ENCODE measurements at places on chromosomes 2 and 18.

- no peak for DNase-seq
These were observed 99.3 kb upstream of the PXDN start for GRCh38 chr2:1843646-1844045.

DNA sequence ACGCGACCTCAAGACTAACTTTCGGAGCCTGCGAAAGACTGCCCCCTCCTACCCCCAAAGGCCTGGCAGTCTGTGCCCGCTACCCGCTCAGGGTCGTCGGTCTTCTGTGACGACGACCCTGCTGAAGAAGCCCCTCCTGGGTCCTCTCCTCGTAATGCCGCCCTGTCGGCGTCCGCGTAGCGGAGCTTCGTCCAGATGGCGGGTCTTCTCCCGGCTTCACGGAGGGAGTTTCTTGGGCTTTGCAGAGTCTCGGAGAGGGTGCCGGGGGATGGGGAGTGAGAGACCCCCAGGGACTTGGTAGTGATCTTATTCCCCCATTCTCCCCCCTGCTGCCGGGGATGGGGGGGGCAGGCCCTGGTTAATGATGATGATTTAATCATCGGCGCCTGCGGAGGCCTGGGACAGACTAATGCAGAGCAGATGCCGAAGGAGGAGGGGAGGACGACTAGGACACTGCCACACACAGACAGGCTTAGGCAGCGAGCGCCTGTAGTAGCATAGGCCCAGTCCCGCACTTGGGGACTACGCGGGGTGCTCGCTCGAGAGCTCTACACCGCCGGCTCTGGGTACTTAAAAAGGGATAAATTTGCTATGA lies 528 bp upstream of the PCGF1 start:
- no peak for DNase-seq

GRCh38 chr2:96683972-96684820 lies 41.6 kb downstream of the FER1L5 start:
- no peak for DNase-seq

GRCh38 chr2:26850505-26850904 lies 2.6 kb downstream of the DPYSL5 start:
- DNase-seq, result no peak

- no peak for DNase-seq
These were observed 40.2 kb downstream of the PID1 start for GRCh38 chr2:229230911-229231310.

DNA sequence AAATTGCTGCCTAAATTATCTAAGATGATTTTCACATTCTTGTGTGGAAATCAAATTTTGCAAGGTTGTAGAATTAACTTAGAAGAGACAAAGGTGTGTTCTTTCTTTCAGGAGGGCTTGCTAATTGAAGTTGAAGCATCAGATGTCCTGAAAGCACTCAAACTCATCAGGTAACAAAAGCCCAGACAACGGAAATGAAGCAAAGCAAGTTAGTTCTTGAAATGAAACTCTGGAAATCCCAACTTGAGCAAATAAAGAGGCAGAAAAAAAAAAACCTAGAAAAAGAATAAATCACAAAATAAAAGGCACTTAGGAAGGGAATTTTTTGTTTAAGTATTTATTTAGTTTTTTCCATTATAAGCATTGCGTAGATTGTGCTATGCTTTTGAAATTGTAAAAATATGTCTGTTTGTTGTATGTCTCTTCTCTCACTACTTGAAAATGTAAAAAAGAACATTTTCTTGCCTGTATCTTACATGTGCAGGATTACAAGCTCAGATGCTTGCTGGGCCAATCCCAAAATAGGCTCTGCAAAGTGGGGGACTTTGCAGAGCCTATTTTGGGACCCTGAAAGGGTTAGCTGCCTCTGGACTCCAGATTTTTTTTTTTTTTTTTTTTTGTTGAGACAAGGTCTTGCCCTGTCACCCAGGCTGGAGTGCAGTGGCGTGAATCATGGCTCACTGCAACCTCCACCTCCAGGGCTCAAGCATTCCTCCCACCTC lies 46.7 kb downstream of the FAM161A start:
- no peak for DNase-seq

DNA sequence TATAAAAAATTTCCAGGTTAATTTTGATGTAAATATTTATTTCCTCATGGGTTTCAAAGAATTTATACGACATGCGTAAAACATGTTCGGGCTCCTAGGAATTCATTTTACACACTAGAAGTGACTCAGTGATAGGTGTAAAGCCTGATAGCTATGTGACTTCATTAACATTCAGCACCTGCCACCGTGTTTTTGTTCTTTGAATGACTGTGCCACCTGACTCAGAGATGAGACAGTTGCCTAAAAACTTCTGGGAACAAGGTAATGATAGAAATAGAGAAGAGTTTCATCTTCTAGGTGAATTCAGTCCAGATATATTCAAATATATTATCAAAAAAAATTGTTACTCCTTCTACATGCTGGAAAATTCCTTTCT lies 10.0 kb downstream of the IL1R2 start:
- DNase-seq, result peak; percentile 37

- DNase-seq, result no peak
These were observed 581 bp downstream of the CAPN14 start for GRCh38 chr2:31216734-31217133.

All from stimulated activated naive CD4-positive, alpha-beta T cell treated with Interleukin-2 at 50 U/mL for 16 hours (primary cell).